Karpas-422 (cell line): ENCODE measurements at places on chromosomes 2 and 18.

GRCh38 chr2:160703648-160704585 lies 210.3 kb upstream of the RBMS1 start:
- DNase-seq, result peak; percentile 55

- DNase-seq, result no peak
Observed at GRCh38 chr2:194824450-194824849, 832.6 kb upstream of the SLC39A10 start.

GRCh38 chr18:41162781-41163180 lies 792.3 kb upstream of the PIK3C3 start:
- no peak for DNase-seq

GRCh38 chr18:76445741-76446232 lies 49.3 kb downstream of the ZNF516 start:
- no peak for DNase-seq

DNA sequence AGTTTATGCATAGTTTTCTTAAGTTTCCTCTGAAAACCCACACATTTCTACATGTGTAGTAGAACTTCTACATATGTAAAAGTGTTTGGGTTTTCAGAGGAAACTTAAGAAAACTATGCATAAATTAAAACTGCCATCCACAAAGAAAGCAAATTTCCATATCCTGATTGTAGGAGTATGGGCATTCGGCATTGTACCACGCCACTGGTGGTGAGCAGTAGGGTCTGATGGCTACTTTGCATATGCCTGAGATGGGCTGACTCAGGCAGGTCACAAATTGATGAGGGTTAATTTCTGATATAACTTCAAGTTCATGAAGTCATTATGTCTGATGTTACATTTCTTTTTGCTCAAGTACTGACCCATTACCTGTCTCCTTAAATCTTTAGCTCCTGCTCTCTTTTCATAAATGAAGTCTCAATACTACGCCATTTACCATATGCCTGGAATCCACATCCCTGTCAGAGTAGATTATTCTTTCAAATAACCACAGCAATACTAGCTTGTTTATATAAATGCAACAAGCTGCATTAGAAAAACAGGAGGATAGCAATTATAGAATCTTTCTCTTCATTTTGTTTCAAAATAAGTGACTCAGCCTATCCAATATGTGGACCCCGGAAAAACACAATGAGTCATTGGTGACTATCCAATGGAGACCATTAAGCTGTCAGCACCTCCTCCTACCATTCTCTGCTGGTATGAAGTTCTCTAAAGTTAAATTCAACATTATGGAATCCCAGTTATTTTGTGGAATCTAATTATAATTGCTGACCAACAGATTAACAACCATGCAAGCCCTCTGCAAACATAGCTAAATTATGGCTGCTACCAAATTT lies 355.2 kb upstream of the UBE2E3 start:
- no peak for DNase-seq

DNA sequence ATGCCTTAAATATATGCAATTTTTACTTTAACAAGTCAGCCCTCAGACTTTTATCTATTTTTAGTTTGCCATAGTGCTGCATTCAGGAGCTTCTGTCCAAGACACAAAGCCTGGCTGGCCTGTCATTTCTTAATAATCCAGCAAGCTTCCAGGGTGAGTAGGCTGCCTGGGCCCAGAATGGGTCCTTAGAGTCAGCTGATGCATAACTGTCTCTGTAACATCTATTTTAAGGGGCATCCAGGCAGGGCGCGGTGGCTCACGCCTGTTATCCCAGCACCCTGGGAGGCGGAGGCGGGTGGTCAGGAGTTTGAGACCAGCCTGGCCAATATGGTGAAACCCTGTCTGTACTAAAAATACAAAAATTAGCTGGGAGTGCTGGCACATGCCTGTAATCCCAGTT lies 11.8 kb upstream of the GNLY start:
- DNase-seq, result no peak

DNA sequence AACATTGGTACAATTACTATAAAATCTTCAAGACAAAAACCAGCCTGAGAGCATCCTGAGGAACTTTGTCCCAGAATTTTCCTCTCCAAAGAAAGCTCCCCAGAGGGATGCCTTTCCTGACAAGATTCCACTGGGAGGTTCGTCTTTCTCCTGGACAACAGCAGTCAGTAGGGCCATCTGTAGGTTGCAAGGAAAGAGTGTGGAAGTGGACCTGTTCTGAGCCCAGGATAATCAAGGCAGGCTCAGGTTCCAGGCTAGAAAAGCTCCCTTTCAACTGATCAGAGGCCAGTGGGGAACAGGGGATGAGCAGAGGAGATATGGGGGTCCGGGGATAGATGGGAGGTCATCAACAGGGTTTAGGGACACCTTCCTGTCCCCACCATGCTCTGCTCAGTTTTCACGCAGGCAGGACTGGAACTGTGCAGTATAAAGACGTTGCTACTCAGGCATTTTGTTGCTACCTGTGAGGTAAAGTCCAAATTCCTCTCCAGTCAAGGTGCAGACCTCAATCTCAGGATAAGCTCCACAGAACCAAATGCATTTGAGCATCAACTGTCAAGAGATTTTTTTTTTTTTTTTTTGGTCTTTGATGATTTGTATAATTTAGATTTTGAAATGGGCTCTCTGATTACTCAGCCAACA lies 126.2 kb downstream of the STRN start:
- DNase-seq, result no peak
